ENCODE measurements at places on chromosomes 6 and 20. TPM values are rescaled to one million over a fixed set of nuclear protein-coding genes. Genes with fewer than 3 reads are reported as not detected.

DNA sequence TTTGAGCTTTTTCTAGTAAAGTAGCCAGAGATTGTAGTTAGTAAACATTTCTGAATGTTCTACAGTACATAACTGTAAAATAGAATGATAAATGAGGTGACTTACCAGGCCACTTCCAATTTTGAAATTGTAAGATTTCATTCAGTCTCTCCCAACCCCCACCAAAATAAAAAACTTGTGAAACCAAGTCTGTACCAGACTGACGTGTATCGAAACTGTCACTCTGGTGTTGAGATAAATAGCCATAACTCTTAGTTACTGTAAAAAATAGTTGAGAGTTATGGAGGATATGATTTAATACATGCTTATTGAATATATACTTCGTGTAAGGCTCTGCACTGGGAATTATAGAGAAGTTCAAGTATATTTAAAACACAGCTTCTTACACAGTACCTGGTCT, 455.7 kb downstream of the PLCB1 start:
- no peaks in the 10 kb centered on the region for H3K36me3 ChIP-seq
- H3K27me3 ChIP-seq: no peaks in the 10 kb centered on the region
- H3K27ac ChIP-seq: no peak overlapping the region
- no peak overlapping the region for H3K4me3 ChIP-seq

GRCh38 chr6:162907876-162908481, 180.2 kb downstream of the PACRG start:
- H3K4me1 ChIP-seq: no peaks in the 10 kb centered on the region
- H3K27me3 ChIP-seq: no peaks in the 10 kb centered on the region
- DNase-seq: no peak
- no peaks in the 10 kb centered on the region for H3K36me3 ChIP-seq

DNA sequence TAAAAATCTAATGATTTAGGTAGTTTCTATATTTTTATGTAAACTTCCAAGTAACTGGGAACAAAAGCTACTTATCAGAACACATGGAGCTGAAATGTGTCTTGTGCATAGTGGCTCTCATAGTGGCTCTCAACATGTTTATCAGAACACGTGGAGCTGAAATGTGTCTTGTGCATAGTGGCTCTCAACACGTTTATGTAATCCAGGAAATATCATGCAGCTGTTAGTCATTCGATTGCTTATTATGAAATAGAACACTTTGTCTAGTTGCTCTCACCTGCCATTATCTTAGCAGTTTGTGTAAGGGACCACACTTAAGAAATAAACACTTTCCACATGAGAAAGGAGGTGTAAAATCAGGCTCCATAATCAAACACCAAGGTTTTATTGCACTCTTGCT, 119.2 kb upstream of the ASCC3 start:
- H3K4me3 ChIP-seq: no peak overlapping the region
- no peak overlapping the region for H3K27ac ChIP-seq
- no peaks in the 10 kb centered on the region for H3K36me3 ChIP-seq
- no peak for DNase-seq
- no peaks in the 10 kb centered on the region for H3K27me3 ChIP-seq
- H3K4me1 ChIP-seq: no peaks in the 10 kb centered on the region

Gene PET117
- 13.1 TPM for polyA plus RNA-seq

GRCh38 chr6:136173519-136174507, 76.3 kb downstream of the MTFR2 start:
- no peaks in the 10 kb centered on the region for H3K36me3 ChIP-seq
- H3K27ac ChIP-seq: no peak overlapping the region
- H3K27me3 ChIP-seq: no peaks in the 10 kb centered on the region
